Activated CD4-positive, alpha-beta T cell treated with anti-CD3 and anti-CD28 coated beads, Interleukin-10, Interleukin-2, amounts not matched to agents 100 ng/mL and 50 ng/mL, durations not matched to agents 16 hours and 8 hours (primary cell): ENCODE measurements at places on chromosomes 16 and 17.

GRCh38 chr16:57239107-57239506 lies 6.0 kb upstream of the ARL2BP start:
- peak; percentile 44 for DNase-seq

DNA sequence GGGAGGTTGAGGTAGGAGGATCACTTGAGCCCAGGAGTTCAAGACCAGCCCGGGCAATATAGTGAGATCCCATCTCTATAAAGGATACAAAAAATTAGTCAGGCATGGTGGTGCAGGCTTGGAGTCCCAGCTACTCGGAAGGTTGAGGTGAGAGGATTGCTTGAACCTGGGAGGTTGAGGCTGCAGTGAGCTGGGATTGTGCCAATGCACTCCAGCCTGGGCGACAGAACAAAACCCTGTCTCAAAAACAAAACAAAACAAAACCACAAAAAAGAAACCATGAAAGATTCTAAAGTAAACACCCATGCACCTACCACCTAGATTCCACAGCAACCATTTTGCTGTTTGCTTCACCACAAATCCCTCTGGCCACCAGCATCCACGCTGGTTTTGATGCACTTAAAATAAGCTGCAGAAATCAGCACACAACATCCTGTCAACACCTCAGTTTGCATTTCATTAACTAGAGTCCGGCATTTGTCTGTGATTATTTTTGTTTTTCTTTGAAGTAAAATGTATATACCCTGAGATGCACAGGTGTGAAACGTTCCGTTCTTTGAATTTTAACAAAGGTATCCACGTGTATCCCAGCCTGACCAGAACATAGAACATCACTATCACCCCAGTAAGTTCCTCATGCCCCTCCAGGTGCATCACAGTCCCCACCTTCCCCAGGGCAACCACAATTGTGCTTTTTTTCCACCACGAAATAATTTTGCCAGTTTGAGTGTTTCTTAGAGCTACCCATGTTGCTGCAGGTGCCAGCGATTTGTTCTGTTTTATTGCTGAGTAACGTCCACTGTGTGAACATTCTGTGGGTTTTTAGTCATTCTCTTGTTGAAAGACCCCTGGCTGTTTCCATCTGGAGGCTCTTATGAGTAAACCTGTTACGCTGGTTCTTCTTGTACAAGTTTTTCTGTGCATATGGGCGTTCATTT lies 191.5 kb downstream of the SEC14L1 start:
- DNase-seq: peak; percentile 57

GRCh38 chr16:35752012-35752772 lies 2292.8 kb downstream of the TP53TG3F start:
- DNase-seq: no peak

DNA sequence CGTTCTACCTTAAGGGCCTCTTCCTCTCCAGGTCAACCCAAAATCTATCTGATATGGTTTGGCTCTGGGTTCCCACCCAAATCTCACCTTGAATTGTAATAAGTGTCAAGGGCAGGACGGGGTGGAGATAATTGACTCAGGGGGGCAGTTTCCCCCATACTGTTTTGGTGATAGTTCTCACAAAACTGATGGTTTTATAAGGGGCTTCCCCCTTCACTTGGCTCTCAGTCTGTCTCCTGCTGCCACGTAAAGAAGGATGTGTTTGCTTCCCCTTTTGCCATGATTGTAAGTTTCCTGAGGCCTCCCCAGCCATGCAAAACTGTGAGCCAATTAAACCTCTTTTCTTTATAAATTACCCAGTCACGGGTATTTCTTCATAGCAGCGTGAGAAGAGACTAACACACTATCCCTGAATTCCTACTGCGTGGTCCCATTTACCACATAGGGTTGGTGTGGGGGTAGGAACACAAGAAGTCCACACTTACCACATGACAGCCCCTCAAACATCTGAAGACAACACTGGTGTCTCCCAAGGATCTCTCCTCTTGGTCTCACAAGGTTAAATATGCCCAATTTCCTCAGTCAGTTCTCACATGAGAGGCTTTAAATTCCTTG lies 8.2 kb downstream of the COTL1 start:
- DNase-seq: no peak

DNA sequence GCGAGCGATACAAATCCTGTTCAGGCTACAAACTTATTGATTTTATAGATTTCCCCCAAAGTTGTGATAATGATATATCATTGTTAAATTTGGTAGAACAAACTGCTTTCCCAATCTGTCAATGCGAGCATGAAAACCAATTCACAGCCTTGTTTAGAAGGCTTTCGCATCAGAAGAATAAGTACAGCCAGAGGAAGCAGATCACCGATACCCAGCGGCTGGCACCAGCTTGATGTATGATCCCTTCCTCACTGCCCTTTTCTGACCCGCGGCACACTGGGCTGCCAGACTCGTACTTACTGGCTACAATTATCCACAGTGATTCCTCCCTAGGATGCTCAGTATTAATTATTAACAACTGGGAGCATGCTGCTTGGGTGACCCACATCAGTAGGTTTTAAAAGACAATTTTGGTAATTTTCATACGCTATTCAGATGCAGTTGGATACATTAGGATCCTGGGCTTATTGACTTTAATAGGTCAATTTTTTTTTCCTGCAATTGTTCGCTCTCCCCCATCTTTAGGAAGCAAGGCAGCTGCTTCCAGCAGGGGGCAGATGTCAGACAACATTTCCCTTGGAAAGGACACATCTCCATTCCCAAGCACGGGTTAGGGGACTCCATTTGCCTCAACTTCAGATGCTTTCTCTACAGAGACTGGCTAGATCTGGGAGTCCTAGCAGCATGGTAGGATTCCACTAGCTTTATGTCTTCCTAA lies 582.7 kb upstream of the PSMD7 start:
- DNase-seq: no peak

DNA sequence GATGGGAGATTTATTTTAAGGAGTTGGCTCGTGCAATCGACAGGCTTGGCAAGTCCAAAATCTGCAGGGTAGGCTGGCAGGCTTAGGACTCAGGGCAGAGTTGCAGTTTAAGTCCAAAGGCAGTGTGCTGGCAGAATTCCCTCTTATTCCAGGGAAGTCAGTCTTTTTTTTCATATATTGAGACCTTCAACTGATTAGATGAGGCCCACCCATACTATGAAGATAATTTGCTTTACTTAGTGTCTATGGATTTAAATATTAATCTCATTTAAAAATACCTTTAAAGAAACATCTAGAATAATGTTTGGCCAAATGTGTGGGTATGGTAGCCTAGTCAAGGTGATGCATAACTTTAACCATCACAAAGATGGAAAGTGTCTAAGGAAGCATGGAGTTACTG lies 99.8 kb downstream of the CNTNAP4 start:
- DNase-seq: no peak
